Forelimb muscle (tissue), 1 donor: ENCODE measurements at places on chromosomes 3 and 15. TPM values are rescaled to one million over a fixed set of nuclear protein-coding genes. Genes with fewer than 3 reads are reported as not detected.

DNA sequence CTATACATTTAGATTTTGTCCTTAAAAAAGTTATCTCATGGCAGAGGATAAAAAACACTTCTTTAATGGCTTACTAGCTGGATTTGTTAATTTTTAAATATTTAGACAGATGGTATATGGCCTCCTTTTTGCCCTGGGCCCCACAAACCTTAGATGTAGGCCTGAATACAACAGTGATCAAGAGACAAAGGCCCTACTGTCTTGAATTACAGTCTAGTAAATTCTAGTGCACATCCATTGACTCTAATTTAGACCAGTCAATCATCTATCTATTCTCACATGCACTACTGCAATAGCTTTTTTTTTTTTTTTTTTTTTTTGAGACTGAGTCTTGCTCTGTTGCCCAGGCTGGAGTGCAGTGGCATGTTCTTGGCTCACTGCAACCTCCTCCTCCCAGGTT, 452.8 kb downstream of the FHIT start:
- DNase-seq, result no peak

- no peak for DNase-seq
Observed at GRCh38 chr3:192917028-192917403, 640 bp downstream of the MB21D2 start.

DNA sequence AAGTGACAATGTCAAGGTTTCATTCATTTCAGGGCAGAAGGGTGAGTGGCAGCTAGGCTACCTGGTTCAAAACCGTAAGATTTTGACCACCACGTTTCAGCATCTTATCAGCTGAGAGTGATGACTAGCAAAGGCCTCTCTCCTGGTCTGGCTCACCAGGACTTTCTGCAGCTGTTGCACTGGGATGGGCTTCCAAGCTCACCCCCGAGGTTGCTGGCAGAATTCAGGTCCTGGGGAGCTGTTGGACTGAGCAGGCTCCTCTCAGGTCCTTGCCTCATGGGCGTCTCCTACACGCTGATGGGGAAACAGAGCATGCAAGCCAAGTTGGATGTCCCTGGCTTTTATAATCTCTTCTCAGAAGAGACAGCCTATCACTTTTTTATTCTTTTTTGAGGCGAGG, 88.8 kb upstream of the RNU6-1 start:
- no peak for DNase-seq

DNA sequence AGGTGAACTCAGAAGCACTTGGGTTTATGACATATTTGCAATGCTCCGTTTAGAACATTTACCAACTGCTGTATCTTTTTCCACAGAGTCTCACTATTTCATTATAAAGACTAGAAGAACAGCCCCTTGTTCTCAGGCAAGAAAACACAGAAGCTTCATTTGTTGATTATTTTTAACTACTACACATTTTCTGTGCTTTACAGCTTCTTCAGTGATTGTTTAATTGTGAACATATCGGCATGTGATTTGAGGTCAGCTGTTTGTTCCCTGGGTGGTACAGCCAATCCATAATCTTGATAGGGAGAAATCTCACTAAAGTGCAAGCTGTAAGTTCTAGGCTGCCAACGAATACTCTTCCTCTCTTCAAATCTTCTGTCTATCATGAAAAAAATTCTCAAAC, 31.0 kb upstream of the DLG1 start:
- DNase-seq, result no peak

KNG1 gene
- polyA plus RNA-seq, result not detected

GRCh38 chr3:10783360-10784351, 32.4 kb upstream of the SLC6A11 start:
- DNase-seq, result no peak

AHSG gene
- polyA plus RNA-seq, result not detected

DNA sequence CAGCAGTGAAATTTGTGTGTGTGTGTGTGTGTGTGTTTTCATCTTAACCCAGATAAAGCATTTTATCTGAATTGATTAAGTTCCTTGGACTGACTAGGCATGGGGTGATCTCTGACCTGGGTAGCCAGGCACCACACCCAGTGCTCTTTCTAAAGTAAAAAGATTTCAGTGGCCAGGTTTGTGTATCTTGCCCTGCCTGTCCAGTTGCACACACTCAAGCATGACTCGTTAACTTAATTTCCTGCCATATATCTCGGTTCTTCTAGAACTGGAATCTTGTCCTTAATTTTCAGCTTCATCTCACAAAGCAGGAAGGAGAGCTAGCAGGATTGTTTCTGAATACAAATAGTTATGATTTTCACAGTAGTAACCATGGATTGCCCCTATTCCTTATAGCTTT, 17.0 kb downstream of the TM4SF18 start:
- DNase-seq, result no peak

GRCh38 chr3:124217542-124217941, 225.6 kb upstream of the ROPN1 start:
- DNase-seq, result peak; percentile 65

SPESP1 gene
- 2.4 TPM for polyA plus RNA-seq

- DNase-seq, result no peak
Observed at GRCh38 chr15:37898362-37898761, 36.1 kb upstream of the TMCO5A start.

MKRN3 gene
- polyA plus RNA-seq, result 5.8 TPM

- no peak for DNase-seq
Observed at GRCh38 chr3:120428924-120429323, 21.9 kb downstream of the FSTL1 start.

MAP6D1 gene
- 41.3 TPM for polyA plus RNA-seq

SOX14 gene
- polyA plus RNA-seq, result not detected

A4GNT gene
- not detected for polyA plus RNA-seq

GRCh38 chr15:90519688-90520087, 10.0 kb upstream of the CRTC3 start:
- no peak for DNase-seq

GOLGA8T gene
- not detected for polyA plus RNA-seq

RPL39L gene
- polyA plus RNA-seq, result 8.9 TPM

UCN2 gene
- 0.19 TPM for polyA plus RNA-seq

UBXN7 gene
- 17.3 TPM for polyA plus RNA-seq
